NCI-H1694 (cell line): ENCODE measurements at places on chromosomes 2 and 18.
A peak's percentile ranks its signal among the peaks of the same experiment; 100 is the strongest.

DNA sequence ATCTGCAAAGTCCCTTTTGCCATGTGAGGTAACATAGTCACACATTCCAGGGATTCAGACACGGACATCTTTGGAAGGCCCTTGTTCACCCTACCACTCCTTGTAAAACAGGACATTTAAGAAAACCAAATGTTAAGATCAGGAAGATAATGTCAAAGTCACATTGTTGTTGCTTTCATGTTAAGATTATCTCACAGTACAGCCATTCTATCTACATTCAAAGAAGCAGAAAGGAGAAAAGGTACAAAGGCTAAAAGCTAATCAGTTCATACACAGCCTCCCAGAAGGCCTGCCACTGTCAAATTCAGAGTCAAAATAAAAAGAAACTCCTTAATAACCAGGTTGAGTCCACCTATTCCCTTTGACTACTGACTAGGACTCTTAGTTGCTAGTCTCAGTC lies 573.7 kb downstream of the ARHGAP15 start:
- no peak for DNase-seq

- DNase-seq: peak; percentile 98
Observed at GRCh38 chr2:127208313-127208712, 11.8 kb downstream of the CYP27C1 start.

GRCh38 chr2:1353124-1353523 lies 60.1 kb upstream of the TPO start:
- no peak for DNase-seq

- no peak for DNase-seq
Observed at GRCh38 chr18:56066524-56067213, 478.7 kb upstream of the TCF4 start.

DNA sequence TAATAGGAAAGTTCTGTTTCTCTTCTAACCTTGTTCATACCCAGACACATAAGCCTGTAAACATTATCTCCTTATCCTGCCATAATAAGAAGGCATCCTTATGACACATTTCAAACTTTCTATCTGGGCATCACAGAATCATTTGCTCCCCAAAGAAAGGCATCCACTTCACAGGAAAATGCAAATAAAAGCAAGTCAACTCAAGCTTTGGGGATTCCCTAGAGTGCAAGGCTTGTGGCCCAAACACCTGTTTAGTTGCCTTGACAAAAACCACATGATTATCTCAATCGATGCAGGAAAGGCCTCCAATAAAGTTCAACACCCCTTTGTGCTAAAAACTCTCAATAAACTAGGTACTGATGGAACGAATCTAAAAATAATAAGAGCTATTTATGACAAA lies 195.7 kb upstream of the GALNT5 start:
- DNase-seq: no peak

GRCh38 chr2:241199897-241200821 lies 11.7 kb downstream of the ANO7 start:
- no peak for DNase-seq

DNA sequence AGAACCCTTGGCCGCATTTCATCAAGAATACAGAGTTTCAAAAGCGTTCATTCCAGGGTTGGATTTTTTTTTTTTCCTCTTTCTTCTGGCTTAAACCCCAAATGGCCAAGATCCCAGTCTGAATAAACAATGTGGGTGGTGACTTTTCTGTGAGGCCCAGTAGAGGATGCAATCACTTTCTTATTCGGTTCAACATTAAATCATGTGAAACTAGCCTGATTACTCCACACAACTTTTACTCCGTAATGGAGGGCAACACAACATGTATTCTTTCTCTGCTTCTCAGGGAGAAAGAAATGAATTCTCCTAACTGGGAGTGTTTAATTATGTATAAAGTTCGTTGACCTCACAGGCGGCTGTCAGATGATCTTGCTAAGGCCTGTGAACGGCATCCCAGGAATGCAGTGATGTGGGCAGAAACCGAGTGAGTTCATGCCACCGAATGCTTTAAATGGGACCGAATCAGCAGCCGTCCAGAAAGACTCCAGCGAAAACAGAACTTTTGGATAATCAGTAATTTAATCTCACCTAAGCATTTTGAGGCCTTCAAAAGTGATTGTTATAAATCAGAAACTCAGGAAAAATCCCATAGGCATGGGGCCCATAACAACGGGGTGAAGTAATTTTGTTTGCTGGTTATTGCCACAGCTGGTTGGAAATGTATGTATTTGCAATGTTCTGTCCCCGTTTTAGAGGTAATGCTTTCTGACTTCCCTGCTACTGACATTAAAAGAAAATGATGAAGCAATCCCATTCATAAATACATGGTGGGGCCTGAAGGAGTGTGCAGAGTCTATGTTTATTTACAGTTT lies 81.5 kb downstream of the BCL2 start:
- DNase-seq: no peak

GRCh38 chr2:70676301-70677035 lies 91.5 kb downstream of the ADD2 start:
- no peak for DNase-seq

DNA sequence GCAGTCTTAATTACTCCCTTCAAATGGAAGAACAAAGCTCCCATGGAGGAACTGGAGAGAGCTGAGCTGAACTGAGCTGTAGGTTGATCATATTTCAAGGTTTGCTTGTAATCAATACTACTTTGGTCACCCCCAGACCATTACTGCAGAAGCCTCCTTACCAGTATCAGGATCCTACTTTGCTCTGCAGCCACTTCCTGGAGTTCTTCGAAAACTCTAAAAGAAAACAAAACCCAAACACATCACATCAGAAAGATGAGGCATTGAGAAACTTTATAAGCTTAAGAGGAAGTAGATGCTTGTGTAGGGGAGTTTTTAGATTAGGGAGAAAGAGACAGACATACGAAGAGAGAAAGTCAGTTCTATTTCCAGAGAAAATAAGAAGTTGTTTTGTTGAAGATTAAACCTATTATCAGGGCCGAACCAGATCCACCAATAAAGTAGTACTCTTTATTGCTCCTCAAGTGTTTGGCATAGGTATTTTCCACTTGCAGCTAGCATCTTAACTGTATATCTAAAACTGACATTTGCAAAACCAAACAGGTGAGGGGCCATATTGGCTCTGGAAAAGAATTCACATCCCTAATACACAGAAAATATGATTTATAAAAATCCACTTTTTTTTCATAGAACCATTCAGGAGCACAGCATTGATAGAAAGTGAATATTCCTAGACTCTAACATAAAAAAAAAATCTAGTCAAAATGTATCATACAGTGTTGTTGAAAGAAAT lies 166.9 kb upstream of the KLF7 start:
- no peak for DNase-seq

GRCh38 chr2:72178551-72178950 lies 30.9 kb upstream of the CYP26B1 start:
- DNase-seq: no peak
